ENCODE measurements at places on chromosomes 6 and 20.

DNA sequence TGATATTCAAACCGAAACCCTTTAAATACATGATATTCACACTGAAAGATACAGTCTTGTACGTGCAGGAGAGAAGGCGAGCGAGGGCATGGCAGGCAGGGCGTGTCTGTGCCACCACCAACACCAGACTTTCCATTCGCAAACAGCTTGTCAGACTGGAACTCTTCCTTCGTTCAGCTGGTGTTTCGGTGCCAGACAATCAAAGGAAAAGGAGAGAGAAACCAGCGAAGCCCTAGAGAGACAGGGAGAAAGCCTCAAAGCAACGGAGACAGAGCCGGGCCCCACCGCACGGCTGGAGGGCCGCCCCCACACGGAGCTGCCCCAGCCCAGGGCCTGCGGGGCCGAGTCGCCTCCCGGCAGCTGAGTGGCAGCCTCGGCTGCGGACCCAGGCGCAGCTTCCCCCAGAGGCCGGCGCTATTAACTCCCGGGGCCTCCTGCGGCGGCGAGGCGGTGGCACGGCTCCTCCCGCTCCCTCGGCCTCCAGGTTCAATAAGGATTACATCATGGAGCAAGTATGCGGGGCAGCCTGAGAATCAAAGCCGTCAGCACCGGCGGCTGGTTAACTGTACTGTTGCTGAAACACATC, 32.1 kb upstream of the NR2E1 start:
- DNase-seq, result no peak

DNA sequence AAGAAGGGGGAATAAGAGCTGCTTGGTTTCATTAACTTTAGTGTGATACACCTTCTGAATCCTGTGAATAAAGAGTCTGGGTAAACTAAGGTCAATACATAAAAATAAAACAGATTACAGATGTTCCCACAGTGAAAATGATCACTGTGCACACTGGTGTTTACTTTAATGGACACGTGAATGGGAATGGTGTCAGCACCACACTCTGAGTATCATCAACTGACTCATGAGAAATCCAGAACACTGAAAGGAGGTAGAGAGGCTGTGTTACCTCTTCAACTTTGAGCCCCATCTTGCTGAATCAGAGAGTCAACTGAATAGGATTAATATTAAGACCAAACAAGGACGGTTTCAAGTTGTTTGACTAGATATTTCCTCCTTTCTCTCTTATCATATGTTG, 75.0 kb downstream of the ELOVL4 start:
- DNase-seq, result no peak

- DNase-seq, result no peak
These were observed 13.6 kb upstream of the C20orf144 start for GRCh38 chr20:33648396-33649004.

- no peak for DNase-seq
These were observed 5.1 kb downstream of the RREB1 start for GRCh38 chr6:7112741-7113313.

GRCh38 chr6:163771180-163771579, 356.7 kb downstream of the QKI start:
- DNase-seq, result no peak

DNA sequence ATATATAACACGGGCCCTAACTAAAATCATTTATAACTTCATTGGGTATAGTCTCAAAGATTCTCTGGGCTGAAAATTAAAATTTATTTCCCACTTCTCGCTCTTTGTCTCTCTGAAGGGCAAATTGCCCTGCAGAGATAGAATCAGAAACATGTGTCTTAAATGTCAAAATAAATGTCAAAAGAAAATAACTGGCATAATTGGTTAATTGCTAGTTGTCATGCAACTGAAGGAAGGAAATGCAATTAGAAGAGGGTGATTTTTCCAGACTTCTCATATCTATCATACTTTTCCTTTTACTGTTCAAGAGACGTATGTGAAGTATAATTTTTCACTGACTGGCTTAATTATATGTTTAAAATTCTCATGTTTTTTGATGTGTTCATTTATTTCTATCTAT, 80.3 kb upstream of the HMGCLL1 start:
- DNase-seq, result no peak

DNA sequence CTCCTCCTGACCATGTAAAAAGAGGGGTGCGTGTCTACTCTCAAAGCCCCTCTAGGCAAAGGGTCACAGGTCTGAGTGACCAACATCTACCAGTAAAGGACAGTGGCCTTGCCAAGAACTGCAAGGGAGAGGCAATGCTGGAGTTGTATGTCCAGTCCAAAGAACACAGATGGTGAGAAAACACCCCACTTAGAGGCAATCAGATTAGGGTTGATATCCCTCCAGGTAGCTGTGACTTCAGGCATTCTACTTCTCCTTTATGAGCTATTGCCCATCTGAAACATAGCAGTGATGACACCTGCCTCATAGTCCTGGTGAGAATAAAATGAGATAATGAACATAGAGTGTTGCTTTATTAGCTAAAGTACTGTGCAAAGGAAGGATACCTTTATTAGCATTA, 50.8 kb upstream of the MAFB start:
- DNase-seq, result no peak

- DNase-seq, result no peak
These were observed 21.9 kb downstream of the NCOA7 start for GRCh38 chr6:125812394-125813292.

DNA sequence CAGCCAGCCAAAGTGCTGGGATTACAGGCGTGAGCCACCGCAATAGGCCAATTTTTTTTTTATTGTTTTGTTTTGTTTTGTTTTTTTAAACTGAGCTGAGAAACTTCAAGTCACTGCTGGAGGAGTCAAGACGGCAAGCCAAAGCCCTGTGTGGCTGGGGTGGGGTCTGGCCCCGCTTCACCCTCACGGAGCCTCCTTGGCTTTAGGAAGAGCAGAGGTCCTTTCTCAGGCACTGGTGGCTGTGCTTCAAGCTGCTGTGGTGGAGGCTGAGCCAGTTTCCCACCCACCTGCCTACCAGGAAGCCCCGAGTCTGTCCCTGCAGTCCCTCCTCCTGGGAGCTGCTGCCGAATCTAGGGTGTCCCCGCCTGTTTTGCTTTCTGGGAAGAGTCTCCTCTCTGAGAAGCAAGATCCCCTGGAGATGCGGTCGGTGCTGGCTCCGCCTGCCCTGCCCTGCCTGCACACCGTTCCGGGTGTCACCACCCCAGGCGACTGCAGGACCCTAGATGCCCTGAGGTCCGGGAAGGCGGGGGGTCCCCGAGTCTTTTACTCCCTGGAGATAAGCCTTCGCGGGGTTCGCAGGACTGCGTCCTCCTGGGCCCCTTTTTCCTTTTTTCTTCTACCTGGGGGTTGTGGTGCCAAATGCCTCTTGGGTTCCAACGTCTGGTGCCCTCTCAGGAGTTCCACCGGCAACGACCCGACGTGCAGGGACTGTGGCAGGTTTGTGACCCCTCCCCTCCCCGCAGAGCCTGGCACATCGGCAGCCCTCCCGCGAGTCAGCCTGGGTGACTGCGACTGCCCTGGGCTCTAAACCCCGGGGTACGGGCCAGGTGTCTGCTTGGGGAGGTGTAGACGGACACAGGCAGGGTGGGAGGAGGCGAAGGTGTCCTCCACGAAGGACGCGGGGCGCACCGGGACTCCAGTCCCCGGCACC, 100.7 kb downstream of the TAF4 start:
- DNase-seq, result no peak

- no peak for DNase-seq
These were observed 20.2 kb upstream of the SLC22A7 start for GRCh38 chr6:43277643-43278523.

- no peak for DNase-seq
These were observed 186.7 kb downstream of the PHACTR1 start for GRCh38 chr6:12903246-12903645.

- DNase-seq, result no peak
These were observed 9.1 kb downstream of the GRIK2 start for GRCh38 chr6:101402622-101403031.

- DNase-seq, result peak; percentile 40
These were observed 105.0 kb upstream of the MAP3K7 start for GRCh38 chr6:90691823-90692222.

DNA sequence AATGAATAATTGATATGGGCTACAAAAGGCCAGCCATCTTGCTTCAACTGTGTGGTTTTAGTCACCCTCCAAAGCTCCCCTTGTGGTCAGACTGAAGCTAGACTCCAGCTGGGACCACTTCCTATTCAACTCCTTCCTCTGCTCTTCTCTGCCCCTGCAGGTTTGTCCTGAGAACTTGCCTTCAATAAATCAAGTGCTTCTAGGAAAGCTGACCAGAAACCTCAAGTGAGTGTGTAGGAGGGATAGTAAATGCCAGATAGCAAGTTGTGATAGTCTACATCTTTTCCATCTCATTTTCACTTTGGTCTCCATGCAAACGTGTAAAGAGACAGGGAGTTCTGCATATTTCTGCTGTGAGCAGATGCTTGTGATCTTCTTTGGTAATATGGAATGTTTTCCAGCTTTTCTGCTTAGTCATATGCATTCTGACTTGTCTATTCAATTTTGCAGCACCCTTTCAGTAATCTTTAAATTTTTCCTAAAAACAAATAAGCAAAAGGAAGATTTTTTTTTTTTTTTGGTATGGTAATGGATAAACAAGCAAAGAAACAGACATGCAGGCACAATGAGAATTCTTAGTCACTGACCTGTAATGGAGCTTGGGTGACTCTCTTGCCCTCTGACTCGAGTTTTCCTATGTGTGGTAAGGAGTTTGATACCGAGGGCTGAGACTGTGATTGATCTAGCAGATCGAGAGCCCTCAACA, 201.3 kb upstream of the BTBD3 start:
- peak; percentile 15 for DNase-seq

GRCh38 chr20:53332022-53332837, 261.4 kb downstream of the ZNF217 start:
- no peak for DNase-seq

- DNase-seq, result peak; percentile 96
These were observed 31.8 kb downstream of the SUN5 start for GRCh38 chr20:32972181-32973076.

DNA sequence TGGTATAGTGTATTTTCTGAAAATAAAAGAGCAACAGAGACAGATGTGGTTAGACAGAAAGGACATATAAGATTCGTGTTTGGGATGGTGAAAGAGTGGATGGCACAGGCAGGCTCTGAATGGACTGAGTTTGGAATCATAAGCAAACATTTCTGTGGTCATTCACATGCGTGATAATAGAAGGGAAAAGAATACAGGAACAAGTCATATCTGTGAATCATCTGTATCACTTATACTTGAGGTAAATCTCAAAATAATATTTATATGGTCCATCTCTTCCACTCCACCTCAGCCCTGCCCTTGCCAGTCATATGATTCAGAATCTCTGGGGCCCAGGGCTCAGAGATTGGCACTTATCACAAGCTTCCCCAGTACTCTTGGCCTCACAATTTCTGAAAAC, 535.1 kb downstream of the BCKDHB start:
- DNase-seq, result no peak

DNA sequence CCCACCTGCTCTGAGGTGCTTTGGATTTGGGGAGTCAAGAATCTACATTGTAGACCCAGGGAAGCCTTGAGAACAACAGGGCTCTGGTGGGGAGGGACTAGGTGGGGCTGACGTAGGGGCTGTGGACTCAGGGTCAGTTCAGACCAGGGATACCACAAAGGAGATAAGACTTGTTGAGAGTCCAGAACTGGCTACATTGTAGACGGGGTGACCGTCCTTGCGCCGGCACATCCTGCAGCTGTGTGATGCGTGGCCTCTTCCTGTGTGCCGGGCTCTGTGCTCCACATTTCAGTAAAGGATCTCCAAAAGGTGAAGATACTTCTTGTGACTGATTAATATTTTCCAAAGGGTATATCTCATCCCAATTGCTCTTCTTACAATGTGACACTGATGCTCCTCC, 9.8 kb upstream of the TLDC2 start:
- DNase-seq, result no peak

DNA sequence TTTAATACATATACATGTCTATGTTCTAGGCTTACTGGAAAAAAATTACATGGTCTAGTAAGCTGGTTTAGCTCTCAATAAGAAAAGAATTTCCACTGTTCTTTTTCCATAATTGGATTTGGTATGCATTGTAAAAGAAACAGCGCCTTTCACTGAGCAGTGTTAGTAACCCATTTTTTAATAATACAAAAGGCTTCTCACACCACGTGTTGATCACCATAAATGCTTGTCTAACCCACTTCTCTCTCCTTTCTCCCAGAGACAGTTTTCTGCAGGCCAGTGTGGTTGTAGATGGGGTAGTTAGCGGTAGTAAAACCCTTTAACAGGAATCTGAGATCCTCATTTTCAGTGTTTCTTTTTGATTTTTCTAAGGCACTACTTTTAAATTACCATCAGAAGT, 348.7 kb upstream of the MANEA start:
- no peak for DNase-seq

DNA sequence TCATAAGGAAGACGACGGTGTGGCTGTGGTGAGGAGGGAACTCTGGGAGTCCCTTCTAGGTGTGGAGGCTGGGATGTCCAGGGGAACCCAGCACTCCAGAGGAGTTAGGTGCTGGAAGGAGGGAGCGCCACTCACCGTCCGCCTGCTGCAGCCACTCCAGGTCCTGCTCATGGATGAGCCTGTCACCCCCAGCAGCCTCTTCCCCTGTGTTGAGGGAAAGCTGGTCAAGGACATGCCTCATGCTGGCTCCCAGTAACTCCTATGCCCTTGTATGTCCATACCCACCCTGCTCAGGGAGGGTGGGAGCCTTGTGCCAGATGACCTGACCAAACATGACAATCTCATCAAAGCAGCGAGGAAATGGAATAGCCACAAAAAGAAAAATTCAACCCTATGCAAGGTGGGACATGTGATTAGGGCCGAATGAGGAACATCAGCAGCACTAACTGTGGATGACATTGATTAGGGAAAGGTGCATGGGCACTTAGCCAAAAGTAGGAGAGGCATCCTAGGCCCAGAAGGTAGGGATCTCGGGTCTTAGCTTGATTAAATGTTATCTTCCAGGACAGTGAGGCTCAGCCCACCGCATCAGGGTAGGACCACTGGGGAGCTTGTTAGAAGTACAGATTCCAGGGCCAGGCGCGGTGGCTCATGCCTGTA, 3.0 kb downstream of the DNPH1 start:
- DNase-seq, result no peak

- DNase-seq, result no peak
These were observed 79.7 kb downstream of the RNF217 start for GRCh38 chr6:125041740-125042459.

- DNase-seq, result no peak
These were observed 834 bp upstream of the CTSZ start for GRCh38 chr20:59007665-59008511.

GRCh38 chr6:135583256-135583761, 85.8 kb upstream of the AHI1 start:
- DNase-seq, result no peak

DNA sequence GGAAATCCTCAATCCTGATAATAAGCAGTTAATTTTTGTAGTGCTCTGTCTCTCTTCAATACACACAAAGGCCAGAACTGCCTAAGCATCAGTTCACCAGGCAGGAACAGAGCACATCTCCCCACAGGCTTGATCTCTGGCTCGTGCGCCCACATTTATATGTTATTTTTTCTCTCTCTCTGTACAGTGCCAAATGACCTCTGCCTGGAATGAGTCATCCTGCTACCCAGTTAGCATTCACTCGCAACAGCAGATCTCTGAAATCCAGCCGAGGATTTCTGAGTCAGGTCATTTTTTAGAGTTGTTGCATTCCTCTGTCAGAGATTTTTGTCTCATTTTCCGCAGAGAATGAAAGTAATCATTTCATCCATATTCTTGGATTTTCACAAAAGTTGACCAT, 107.1 kb downstream of the COL12A1 start:
- no peak for DNase-seq

- DNase-seq, result no peak
These were observed 59.9 kb downstream of the ANKEF1 start for GRCh38 chr20:10094566-10095173.

Measured in DND-41 (cell line).